Activated T-cell treated with anti-CD3 and anti-CD28 coated beads, Interleukin-2, amount 50 U/mL, for 48 hours (primary cell): ENCODE measurements at places on chromosomes 5 and 9.

DNA sequence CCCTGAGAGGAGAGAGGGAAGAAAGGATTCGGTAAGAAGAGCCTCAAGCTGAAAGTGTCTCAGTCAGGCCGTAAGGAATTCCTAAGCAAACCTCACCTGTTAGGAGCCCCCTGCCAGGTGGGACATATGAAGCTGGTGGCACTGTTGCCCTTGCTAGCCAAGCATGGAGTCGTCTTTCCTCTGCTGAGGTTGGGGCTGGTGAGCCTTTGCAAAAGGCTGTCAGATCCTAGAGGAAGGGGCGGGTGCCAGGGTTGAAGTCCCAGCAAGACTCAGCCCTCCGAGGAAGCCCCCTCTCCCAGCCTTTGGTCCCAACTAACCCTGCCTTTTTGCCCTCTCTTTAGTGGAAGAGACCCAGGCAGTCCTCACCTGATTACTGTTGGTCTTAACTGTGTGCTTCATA is 5.5 kb upstream of the SMIM32 start:
- no peak for DNase-seq

DNA sequence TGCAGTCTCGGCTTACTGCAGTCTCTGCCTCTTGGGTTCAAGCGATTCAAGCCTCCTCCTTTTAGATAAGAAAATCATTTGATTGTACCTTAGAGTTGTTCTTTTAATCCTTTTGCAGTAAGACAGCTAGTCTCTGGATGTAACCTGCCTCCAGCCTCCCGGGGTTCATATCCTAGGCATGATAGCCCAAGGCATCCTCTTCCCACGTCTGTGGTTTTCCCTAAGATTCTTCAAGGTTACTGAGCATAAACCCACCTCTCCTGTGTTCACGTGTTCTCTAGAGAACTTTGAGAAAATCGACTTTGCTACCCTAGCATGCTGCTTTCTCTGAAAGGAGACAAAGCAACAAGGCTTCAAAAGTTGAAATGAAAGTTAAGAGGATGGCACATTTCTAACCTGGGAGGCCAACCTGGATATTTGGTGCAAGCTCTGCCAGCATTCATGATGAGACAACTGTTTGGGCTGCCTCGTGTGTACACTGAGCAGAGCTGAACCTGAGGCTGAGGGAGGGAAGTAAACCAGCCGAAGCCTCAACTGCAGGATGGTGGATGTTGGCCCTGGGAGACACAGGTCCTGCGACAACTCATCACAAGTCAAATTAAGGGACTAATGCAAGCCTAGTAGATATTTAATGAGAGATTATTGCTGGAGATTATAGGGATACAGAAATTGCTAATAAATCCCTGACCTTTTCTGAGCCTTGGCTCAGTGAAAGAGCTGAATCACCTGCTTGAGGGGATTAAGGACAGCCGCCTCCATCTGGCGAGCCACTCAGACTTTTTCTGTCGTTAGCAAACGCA is 261.8 kb downstream of the ARHGAP26 start:
- no peak for DNase-seq

- DNase-seq = no peak
Measured at GRCh38 chr9:4292781-4293180, 7.1 kb downstream of the GLIS3 start.

GRCh38 chr5:178440181-178440580 is 150.0 kb downstream of the COL23A1 start:
- DNase-seq = no peak

DNA sequence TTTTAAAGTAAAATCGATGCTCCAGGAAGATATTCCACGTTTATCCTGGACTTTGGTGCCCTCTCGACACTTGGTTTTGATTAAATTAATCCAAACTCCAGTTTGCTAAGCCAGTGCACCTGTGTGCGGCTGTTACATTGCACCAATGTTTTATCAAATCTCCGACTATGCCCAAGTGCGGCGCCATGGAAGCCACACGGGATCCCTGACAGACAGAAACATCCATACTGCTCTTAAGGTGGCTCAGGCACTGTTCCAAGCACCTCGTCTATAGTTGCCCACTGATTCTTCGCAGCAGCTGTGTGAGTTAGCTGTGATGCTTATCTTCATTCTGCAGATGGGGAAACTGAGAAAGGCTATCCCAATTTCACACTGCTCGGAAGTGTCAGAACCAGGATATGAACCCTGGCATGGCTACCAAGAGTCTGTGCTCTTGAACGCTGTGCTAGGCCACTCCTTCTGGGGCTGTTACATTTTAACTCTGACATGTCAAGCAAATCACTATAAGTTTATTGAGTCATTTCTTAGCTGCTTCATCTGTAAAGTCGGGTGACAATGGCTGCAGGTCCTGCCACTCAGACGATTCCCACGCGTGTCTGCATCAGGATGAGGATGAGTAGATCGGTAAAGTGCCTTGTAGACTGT is 113.0 kb downstream of the ADAMTS2 start:
- no peak for DNase-seq

DNA sequence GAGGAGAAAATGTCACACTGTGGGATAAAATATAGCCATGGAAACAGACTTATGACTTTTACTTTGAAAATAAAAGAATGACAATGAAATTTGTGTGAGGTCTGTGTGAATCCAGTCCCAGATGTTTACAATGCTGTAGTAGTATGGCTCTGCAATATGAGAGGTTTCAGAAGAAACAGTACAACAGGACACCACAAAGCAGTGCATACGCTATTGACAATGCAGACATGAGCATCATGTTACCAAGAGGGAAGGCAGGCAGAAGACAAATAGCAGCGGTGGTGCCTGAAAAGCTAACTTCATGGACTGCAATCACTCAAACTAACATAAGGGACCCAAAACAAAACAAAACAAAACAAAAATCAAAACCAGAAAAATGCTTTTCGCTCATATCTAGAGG is 1.8 kb downstream of the FGF10 start:
- no peak for DNase-seq

DNA sequence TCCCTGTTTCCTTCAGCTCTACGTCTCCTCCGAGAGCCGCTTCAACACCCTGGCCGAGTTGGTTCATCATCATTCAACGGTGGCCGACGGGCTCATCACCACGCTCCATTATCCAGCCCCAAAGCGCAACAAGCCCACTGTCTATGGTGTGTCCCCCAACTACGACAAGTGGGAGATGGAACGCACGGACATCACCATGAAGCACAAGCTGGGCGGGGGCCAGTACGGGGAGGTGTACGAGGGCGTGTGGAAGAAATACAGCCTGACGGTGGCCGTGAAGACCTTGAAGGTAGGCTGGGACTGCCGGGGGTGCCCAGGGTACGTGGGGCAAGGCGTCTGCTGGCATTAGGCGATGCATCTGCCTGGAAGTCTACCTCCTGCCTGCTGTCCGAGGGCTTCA is 27.7 kb downstream of the ABL1 start:
- no peak for DNase-seq

GRCh38 chr9:91376239-91376638 is 14.5 kb upstream of the AUH start:
- no peak for DNase-seq

DNA sequence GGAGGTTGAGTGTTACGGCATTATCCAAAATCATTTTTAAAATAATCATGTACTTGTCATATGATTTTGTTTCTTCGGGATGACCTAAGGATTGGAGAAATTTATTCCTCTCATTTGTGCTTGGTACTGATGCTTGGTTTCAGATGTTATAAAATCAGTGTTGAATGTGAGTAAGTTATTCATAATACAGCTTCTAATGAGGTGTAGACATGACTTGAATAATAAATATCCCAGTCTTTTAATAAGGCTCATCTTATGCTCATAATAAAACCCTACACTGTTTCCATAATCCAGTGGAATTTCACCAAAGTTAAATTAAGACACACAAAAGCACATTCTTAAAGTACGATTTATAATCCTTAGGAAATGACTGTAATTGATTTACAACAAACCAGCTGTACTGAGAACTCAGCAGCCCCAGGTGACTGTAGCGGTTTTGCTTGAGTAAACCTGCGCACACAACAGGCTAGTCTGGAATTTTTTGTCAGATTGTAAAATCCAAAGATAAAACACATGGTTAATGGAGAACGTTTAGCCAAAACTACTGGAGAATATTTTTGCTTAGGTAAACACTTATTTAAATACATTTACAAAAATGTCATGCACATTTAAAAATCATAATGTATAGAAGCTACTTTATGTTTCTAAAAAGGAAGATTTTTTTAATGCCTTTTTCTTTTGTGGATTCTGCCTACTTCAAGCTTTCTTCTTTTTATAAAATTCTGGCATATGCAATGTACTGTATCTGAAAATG is 609.8 kb upstream of the GRAMD2B start:
- no peak for DNase-seq

- DNase-seq = no peak
Measured at GRCh38 chr5:35788724-35789123, 68.0 kb upstream of the IL7R start.

- no peak for DNase-seq
Measured at GRCh38 chr5:135264451-135265440, 134.3 kb downstream of the MACROH2A1 start.

- no peak for DNase-seq
Measured at GRCh38 chr5:100794844-100795243, 108.2 kb downstream of the ST8SIA4 start.

DNA sequence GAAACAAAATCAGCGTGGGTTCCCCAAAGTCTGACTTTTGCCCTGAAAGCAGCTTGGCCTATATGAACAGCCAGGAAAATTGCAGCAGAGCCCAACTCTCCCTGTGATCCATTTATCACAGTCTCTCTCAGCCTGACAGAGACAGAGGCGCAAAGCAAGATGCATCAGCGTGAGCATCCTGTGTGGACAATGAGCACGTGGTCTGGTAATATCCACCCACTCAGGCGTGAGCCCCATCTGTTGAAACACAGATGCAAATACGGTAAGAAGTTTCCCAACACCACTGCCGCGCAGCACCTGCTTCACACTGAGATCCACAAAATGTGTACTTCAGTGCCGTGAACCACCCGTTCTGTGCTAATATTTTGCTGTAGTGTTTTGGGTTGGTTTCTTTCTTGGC is 114.6 kb downstream of the MRPL36 start:
- no peak for DNase-seq

- no peak for DNase-seq
Measured at GRCh38 chr5:28216939-28217360, 1178.6 kb upstream of the CDH9 start.

GRCh38 chr9:133121198-133121914 is at the start of gene RALGDS:
TSS of gene RALGDS (minus strand) at chr9:133121240. CDS start at chr9:133121154, 86 bp downstream.
- peak; percentile 93 for DNase-seq

- peak; percentile 28 for DNase-seq
Measured at GRCh38 chr9:974996-975739, 1.3 kb upstream of the DMRT3 start.

- peak; percentile 61 for DNase-seq
Measured at GRCh38 chr5:56148453-56148971, 84.6 kb downstream of the ANKRD55 start.

DNA sequence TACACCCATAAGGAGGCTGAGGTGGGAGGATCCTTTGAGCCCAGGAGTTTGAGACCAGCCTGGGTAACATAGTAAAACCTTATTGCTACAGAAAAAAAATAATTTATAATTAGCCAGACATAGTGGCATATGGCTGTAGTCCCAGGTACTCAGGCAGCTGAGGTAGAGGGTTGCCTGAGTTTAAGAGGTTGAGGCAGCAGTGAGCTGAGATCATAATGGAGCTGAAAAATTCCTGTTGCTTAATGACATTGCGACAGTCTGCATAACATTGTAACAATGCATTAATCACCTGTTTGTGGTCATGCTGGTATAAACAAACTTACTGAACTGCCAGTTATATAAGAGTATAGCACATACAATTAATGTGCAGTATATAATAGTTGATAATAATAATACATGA is 214.2 kb downstream of the TRIM32 start:
- DNase-seq = no peak

GRCh38 chr5:108148715-108149139 is 233.2 kb downstream of the FBXL17 start:
- no peak for DNase-seq

GRCh38 chr5:147479444-147479843 is 30.4 kb downstream of the DPYSL3 start:
- DNase-seq = no peak

DNA sequence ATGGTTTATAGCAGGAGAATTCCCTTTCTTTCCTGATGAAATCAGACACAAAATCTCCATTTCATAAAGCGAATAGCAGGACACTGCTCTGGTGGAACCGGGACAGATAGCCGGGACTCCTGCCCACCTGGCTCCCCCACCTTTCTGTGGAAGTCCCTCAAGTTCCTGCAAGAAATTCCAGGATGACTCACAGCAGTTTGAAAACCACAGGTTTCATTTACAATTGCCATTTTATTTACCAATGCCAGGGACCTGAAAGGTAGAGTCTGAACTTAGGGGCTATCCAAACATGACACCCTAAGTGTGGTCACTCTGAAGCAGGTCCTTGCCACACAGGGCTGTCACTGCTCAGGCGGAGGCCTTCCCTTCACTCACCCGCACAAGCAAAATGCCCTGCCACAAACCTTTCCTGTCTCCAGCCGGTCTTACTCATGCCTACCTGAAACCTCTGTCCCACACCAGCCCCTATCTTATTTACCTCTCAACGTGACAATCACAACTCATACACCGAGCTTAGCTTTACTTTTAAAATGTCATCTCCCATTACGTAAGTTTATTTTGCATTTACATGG is 63.3 kb upstream of the TAF1L start:
- no peak for DNase-seq

DNA sequence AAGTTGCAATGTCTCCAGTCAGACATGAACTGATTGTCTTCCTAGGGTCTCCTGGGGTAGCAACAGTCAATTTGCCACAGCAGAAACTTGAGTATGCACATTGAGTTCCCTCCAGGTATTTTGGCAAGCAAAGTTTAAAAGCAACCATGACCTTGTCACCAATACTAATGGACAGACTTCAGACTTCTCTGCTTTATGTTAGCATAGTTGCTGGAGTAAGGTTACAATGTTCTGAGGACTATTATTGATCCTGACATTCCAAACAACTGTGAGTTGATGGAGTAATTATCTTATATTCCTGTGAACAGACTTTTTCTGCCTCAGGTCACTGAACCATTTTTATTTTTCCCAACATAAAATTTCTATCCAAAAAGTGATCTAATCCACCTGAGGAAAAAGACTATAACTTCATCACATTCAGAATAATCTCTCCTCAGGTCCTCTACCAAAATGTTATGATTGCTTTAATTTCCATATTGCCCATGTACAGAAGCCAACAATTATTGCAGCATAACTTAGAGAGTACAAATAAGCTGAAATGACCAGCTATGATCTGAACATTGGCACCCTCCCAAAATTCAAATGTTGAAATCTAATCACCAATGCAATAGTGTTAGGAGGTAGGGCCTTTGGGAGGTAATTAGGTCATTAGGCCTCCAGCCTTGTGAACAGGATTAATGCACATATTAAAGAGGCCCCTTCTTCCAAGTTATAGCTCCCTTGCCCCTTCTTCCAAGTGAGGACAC is 228.3 kb downstream of the PDE4D start:
- DNase-seq = no peak

- DNase-seq = no peak
Measured at GRCh38 chr5:148333262-148333849, 2.0 kb upstream of the SPINK9 start.
